ENCODE measurements at places on chromosomes 2 and 18.

DNA sequence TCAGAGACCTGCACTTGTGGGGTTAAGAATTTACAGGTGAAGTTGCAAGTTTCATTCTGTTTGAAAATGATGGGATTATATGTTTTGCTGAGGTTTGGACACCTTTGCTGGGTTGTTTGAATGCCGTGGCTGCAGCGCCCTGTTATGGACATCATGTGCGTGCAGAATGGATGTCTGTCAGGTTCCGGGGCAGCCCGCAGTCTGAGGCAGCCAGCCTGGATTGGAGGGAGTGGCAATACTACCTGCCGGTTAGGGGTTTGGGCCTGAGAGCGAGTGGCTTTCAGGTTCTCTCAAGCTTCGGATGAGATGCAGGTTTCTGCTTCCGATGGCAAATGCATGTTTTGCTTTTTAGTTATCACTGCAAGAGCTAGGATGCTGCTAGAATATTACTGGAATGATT is 1.1 kb downstream of the CASP8 start:
- no peak for DNase-seq

DNA sequence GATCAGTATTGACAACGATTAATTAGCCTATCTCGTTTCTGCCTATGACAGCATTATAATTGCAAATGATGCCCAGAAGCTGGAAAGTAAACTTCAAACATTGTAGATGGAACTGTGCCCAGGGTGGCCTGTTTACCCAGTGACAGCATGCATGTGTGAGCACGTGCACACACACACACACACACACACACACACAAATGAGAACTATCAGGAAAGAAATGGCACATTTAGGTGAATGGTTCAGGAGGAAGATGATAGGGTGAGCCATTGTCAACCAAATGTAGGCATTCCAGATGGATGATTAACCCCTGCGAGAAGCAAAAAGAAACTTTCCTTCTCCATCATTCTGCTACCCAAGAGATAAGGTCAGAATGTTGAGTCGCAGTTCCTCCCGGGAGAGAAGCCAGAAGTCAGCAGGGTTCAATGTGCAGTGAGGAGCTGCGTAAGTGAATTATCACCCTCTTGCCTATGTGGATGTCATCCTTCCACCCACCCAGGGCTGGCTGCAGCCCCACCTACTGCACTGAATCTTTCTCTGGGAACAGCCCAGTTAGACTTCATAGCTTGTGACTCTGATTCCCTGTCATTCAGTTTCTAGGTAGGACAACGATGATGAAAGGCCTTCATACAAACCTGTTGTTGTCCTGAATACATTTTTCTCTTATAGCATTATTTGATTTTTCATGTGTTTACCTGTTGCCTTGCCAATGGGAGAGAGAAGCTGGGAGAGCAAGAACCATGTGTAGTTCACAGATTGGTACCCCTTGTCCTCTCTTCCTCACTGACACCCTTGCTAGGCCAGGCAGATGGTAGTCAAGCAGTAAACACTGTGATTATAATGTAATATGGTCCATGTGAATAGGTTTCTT is 3.5 kb upstream of the APOB start:
- no peak for DNase-seq

DNA sequence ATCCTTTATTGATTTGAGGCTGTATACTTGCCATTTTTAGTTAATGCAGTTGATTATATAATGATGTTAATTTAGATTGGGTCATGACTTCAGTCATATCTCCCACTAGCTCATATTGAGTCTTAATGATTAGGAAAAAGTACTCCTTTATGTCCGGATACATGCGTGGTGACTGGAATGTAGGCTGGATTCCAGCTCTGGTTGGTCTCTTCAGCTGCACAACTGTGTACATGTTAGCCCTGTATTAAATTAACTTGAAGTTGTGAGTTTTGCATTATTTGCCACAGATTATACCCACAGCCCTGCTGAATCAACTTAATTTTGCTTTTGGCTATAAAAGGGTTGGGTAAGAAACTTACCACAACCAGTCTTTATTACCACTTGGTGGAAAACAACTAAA is 22.5 kb downstream of the MOB4 start:
- DNase-seq: no peak

DNA sequence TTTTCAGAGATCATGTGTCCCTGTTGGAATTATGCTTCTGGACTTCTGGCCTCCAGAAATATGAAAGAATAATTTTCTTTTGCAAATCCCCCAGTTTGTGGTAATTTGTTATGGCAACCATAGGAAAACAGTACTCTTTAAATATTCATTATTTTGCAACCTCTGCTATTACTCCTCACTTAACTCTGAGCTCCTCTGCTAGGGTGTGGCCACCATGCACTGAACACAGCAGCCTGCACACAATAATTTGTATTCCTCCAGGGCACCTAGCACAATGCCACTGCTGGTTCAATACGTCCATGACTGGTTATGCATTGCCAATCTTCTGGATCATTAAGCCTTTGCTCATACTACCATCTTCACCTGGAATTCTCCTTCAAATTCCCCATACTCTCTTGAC is 232.0 kb downstream of the CNTNAP5 start:
- DNase-seq: no peak

DNA sequence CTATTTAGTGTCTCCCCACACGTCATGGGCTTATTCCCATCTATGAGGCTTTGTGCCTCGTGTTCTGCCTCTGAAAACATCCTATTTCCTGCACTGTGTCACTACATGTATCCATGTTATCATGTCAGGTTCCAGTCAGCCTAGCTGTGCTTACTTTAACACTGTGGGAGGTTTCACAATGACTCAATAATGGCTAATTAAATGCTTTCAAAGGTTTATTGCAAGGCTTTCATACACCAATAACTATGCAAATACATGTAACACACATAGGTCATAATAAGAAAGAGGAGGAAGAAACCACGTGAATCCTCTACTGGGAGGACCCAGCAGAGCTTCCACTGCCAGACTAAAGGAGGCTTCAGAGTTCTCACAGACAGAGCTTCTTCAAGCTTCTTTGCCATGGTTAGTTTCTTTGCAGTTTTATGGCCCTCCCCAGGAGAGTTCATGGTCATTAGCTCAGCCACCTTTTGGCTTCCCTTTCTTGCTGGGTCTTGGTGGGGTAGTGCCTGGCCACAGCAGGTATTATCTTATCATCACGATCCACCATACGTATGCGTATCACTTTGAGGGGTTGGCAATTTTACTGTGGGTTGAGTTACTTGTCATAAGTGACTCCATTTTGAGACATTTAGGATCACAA is 5.1 kb upstream of the COLEC12 start:
- no peak for DNase-seq

- DNase-seq: no peak
These were observed 40.3 kb downstream of the RBMS1 start for GRCh38 chr2:160453111-160453820.

DNA sequence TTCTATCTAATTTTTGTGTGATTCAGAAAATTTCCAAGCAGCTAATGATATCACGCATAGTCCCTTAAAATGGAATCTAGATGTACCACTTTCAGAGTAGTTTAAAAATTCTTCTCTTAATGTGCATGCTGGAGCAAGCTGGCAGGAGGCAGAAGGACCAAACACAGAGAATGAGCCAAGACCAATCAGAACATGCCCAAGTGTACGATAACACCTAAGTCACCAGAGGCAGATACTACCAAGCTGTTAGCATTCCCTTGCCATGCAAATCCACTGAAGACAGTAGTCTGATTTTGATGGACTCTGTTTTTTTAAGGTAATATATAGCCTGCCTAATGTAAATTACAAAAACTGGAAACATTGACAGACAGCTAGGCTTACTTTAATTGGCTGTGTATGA is 109.3 kb downstream of the DNAH7 start:
- no peak for DNase-seq

GRCh38 chr2:37775908-37776250 is 104.4 kb upstream of the CDC42EP3 start:
- DNase-seq: no peak
